ENCODE measurements at places on chromosomes 12 and 14. TPM values are rescaled to one million over a fixed set of nuclear protein-coding genes. Genes with fewer than 3 reads are reported as not detected.

- DNase-seq = no peak
Measured at GRCh38 chr14:89621791-89622638, 205.0 kb upstream of the FOXN3 start.

GRCh38 chr14:94768141-94768520, 1.8 kb downstream of the GSC start:
- DNase-seq = no peak

DNA sequence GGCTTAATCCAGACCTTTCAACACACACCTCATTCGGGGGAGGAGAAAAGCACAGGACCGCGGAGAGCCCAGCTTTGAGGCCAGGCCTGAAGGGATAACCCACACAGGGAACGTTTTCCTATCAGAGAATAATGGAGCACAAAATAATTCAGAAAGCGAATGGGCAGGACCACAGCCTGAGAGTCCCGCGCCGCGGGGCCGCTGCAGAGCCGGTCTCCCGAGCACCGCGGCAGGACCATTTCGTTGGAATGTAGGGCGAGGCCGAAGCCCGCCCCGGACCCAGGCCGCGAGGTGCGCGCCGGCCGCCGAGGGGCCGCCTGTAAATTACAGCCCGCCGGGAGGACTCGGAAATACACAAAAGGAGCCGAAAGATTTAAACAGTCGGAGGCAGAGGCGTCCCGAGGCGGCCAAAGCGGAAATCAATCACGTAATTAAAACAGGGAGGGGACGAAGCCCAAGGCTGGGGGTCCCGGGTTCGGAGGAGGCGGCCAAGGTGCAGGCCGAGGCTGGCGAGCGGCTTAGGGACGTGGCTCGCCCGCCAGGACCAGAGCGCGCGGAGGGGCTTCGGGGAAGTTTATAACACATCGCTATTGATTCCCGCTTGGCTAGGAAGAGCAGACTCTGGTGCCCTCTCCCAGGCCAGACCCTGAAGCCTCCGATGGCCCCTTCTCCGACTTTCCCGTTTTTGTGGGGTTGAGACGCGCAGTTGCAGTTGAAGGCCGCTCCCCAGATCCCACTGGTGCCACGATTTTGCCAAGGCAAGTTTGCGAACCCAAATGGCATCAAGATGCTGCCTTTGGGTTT, 6.3 kb upstream of the HOXC4 start:
- DNase-seq = no peak

DNA sequence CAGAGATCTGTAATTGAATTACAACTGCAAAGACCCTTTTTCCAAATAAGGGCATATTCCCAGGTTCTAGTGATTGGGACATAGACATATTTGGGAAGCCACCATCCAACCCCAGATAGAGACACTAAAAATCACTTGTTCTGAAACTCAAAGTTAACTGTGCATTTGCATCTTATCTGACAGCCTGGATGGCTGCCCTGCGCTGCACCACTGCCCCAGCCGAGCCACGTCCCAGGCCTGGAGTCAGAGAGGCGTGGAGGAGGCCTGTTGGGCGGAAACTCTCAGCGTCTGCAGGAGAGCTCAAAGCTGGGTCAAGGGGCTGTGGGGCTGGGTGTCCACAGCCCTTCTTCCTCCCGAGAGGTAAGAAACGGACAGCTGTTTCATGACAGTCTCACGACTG, 124.4 kb downstream of the RIMBP2 start:
- no peak for DNase-seq

GRCh38 chr12:34402899-34403705, 380.8 kb downstream of the ALG10 start:
- peak; percentile 9 for DNase-seq

- DNase-seq = no peak
Measured at GRCh38 chr12:65269603-65270002, 8.9 kb upstream of the MSRB3 start.

Gene FOXG1
- total RNA-seq = not detected

DNA sequence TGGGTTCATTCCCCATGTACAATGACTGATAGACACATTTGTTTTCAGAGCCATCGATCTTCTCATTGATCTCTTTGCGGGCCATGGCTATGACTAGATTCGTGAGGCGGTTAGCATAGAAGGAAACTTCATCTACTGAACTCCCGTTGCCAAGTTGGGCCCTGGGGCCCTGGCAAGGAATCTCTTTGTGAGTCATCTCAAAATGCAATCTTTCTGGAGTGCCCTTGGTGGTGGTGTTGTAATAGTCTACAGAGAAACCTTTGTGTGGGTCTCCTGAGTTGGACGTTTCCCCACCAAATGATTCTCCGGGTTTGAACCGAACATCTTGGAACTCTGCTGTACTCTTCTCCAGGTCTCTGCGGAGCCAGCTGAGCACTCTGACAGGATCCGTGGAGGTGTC, 20.4 kb downstream of the AKAP3 start:
- no peak for DNase-seq

DNA sequence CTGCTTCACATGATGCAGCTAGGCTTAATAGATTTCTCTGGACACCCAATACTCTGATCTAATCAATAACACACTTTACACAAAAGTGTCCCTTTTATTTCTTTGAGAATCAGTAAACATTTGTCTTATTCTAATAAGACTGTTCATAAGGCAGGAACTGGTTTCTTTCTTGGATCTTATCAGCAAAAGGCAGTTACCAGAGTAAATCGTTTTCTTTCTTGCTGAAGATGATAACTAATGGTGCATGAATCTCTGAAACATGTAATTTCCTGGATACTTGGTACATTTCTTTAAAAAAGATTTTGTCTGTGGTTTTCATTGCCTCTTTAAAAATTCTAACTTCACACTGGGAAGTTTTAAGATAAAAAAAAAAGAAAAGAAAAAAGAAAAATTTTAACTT, 39.6 kb downstream of the WIF1 start:
- DNase-seq = no peak

GRCh38 chr14:94372021-94372605, 16.3 kb downstream of the SERPINA1 start:
- DNase-seq = no peak

DNA sequence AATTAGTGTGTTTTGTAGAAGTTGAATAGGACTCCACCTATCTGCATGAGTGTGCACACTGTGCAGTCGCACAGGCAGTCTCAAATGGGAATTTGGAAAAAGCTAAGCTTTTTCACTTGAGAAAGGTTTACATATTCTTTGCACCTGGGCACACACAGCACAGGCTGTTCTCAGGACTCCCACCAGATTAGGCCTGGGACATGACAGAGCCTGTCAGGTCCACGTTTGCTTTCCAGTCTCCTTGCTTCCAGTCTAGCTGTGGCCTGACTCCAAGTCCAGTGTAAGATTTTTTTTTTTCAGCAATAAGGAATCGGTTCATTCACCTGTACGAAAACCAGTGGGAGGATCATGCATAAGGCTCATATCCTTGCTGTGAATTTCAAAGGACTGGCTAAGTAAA, 181.3 kb downstream of the ZFP36L1 start:
- no peak for DNase-seq

DNA sequence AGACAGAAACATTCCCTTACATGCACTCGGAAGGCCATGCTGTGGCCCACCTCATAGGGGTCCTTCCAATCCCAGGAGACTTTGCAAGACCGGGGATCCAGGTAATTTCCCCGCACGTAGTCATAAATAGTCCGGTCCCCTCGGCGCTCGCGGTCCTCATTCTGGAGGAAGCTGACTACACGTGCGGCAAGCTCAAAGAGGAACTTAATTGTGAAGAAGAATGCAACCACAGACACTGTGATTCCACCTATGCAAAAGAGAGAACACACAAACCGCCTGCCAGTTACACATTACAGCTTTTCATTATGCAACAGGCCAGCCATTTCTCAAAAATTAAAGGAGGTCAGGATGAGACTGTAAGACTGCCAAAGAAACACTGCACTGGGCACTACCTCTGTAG, 28.4 kb downstream of the AREL1 start:
- DNase-seq = peak; percentile 18

Gene BTBD7
- total RNA-seq = 41.2 TPM

Gene RACGAP1
- total RNA-seq = 12.6 TPM

DNA sequence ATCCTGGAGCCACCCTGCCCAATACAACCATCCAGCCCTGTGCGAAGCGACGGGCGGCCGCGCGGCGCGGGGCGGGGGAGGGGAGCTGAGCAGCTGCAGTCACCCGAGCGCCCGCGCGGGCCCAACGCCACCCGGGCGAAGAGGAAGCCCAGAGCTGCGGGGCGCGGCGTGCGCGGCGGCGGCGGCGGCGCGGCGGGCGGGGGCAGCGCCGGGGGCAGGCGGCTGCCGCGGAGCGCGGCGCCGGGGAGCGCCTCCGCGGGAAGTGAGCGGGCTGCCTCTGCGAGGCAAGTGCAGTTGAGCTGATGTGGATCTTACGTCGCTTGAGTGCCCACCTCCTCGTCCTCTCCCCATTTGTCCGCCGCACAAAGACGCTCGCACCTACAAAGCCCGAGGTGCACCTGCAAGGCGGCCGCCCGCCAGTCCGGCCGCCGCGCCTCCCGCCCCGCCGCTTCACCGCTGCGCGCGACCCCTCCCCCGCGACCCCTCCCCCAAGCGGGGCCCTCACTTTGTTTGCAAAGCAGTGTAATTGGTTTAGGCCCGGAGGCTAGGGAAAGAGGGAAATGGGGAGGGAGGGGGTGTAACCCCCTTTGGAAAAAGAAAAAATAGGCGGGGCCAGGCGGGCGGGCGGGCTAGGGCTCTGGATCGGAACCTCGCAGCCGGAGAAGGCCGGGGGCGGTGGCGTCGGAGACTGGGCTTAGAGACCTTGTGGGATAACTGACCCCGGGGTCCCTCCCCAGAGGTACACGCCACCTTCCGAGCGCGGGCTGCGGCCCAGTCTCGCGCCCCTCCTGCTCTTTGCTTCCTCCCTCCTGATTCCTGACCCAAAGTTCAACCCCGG, at the start of the genes FOXA1 and TTC6:
TSS of gene FOXA1 (minus strand) at position 279 of the 838 bp plus-strand sequence. CDS start at position 2, 277 bp downstream.
TSS of gene TTC6 (plus strand) at position 659 of the 838 bp plus-strand sequence. CDS start 26,436 bp downstream, outside the sequence.
- no peak for DNase-seq

Gene KRT85
- total RNA-seq = not detected

- DNase-seq = no peak
Measured at GRCh38 chr12:50276912-50277671, 6.2 kb downstream of the LIMA1 start.

Gene RPGRIP1
- not detected for total RNA-seq

Gene HOTAIR
- total RNA-seq = not detected

- DNase-seq = no peak
Measured at GRCh38 chr12:71243370-71243769, 85.6 kb upstream of the TSPAN8 start.

Measured in activated B cell treated with CpG ODN at 0.5 μM for 24 hours (primary cell).